ENCODE measurements at places on chromosomes 1 and 21.
A peak's percentile ranks its signal among the peaks of the same experiment; 100 is the strongest.

DNA sequence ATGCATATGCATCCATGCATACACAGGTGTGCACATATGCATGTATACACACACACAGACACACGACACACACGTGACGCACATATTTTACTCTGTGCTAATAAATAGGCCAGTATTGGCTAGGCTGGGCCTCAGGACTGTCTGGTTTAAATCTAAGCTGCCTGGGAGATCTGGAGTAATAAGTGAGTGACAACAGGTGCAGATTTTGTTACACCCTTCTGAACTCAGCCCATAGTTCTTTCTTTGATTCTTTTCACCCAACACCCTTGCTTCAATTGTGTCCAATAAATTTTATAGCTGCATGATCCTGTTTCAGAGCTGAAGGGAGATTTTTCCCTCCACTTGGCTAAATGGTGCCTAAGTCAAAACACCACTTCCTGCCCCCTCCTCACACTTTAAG is 132.8 kb downstream of the FGGY start:
- no peak for DNase-seq

DNA sequence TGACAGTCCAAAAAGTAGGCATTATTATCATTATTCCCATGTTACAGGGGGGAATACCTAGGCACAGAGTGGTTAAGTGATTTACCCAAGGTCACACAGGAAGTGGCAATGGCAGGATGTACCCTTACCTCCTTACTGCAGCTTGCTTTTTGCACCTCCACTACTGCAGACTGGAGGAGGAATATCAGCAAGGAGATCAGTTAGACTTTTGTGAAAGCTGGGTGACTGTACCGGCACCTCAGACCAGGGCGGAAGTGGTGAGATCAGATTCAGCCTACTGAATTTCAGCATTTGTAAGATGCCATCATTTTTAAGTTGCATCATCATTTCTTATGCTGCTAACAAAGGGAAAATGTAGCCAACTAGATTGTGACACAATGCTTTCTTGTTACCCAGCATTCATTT is 4.5 kb downstream of the ADARB1 start:
- DNase-seq: peak; percentile 58

DNA sequence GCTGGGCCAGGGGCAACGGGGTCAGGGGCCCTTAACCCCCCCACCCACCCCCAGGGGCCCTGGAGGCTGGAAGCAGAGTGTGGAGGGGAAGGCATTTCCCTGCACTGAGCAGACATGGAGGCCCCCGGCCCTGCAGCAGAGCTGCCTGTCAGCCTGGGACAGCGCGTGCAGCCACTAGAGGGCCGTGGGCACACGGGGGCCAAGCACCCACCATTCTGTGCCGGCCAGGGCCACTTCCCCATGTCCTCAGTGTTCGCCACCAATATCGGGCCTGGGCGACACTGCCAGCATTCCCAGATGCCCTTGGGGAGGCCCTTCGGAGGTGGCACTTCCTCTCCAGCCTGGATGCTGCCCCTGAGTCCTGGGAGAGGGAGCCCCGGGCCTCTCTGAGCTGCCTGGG is 23.2 kb upstream of the ARHGEF16 start:
- no peak for DNase-seq

GRCh38 chr1:37930246-37931101 is 16.4 kb downstream of the INPP5B start:
- DNase-seq: peak; percentile 25

DNA sequence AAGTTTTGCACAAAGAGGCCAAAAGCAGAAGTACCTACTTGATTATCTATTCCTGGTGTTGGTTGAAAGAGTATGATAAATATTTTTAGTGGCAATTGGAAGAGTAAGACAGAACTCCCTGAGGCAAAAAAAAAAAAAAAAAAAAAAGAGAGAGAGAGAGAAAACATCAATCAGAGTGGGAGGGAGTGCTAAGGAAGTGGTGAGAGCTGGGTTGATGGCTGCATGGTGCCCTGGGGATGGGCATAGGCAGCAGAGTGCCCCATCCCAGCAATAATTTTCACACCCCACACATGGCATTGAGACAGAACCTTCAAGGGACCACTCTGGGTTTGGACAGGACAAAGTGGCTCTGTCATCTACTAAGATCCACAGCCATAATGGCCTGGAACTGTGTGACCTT is 59.4 kb upstream of the FAM20B start:
- DNase-seq: no peak

DNA sequence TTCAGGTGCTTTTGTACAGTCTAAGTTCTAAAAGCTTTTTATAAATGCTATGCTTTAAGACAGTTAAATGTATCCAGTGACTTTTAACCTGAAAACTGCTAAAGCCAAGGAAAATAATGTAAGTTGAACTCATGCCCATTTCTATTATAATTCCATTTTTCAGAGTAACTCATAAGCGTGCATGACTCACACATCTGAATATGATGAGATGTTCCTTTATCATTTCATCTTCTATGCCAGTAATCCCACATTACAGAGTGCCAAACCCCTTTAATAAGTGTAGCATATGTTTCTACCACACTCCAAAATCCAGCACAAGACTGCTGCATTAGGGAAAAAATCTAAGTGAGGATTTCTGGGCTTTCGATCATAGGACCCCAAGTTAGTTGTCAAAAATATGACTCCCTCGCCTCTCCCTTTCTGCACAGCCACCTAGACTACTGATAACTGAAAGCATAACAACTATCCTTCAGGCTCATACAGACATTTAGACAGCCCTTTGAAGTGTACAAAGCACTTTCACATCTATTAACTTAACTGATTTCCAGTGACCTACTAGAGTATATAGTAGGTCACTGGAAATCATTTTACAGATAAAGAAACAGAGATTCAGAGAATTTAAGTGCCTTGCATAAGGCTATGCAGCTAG is 45.3 kb downstream of the JAK1 start:
- no peak for DNase-seq

- DNase-seq: no peak
Measured at GRCh38 chr1:23129846-23130245, 38.8 kb downstream of the LUZP1 start.

GRCh38 chr1:8845104-8846097 is 28.0 kb upstream of the RERE start:
- DNase-seq: no peak

GRCh38 chr1:66925944-66926343 is 1.2 kb downstream of the MIER1 start:
- no peak for DNase-seq

- DNase-seq: no peak
Measured at GRCh38 chr1:244291236-244292201, 160.2 kb downstream of the ADSS2 start.

- DNase-seq: no peak
Measured at GRCh38 chr1:217196616-217197015, 434.3 kb downstream of the GPATCH2 start.

GRCh38 chr1:1966071-1966740 is 37.4 kb downstream of the CFAP74 start:
- no peak for DNase-seq

GRCh38 chr1:183279835-183280234 is 93.8 kb downstream of the LAMC2 start:
- DNase-seq: no peak

DNA sequence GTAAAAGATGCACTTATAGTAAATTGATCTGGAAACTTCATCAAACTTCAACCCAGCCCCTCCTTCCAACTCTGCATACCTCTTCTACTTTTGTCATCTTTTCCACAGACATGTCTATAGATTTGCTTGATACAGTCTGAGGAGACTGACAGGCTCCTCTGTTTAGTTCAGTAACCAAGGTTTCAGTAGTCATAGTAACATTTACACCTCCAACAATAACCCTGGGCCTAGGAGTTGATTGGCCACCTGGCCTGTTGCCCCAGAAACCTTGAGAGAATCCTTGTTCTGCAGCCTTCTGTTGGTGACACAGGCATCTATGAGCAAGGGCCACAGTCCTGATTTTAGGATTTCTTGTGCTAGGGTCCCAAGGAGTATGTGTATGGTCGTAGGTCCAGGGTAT is at the start of gene CFAP141:
Gene CFAP141, minus strand, starts transcription at position 138 of the 400 bp plus-strand sequence. Its CDS starts 26 bp downstream, at position 112.
- DNase-seq: no peak

GRCh38 chr1:156101880-156102279 is 12.6 kb upstream of the LMNA start:
- no peak for DNase-seq

DNA sequence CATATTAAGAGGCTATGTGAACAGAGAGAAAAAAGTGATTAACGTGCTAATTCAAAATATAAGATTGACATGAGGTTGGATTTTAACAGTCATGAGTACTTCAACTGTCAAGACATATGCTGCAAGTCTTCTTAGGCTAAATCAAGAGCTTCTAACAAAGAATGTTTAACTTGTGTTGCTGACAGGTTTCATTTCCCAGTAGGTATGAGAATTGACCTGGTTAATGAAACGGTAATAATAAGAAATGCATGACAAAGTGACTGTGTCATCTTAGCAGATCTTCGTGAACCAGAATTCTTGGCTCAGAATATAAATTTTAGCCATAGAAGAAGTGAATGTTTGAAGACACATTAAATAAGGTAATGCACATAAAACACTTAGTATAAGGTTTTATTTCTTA is 132.6 kb upstream of the PTGFR start:
- DNase-seq: no peak

DNA sequence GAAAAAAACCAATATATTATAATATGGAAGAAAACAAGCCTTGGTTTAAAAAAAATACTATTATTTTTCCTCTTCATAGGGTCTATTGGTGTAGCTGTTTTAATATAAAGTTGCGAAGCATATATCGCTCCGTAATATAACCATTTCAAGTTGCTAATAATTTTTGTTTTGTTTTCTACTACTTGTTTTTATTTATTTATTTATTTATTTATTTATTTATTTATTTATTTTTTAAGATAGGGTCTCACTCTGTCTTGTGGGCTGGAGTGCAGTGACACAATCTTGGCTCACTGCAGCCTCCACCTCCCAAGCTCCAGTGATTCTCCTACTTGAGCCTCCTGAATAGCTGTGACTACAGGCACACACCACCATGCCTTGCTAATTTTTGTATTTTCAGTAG is 46.4 kb downstream of the PRDM2 start:
- no peak for DNase-seq

- no peak for DNase-seq
Measured at GRCh38 chr1:56867491-56867890, 12.9 kb downstream of the C8A start.

GRCh38 chr1:61089338-61089737 is 7.0 kb downstream of the NFIA start:
- no peak for DNase-seq

GRCh38 chr1:155507945-155508344 is 54.7 kb downstream of the ASH1L start:
- DNase-seq: no peak

DNA sequence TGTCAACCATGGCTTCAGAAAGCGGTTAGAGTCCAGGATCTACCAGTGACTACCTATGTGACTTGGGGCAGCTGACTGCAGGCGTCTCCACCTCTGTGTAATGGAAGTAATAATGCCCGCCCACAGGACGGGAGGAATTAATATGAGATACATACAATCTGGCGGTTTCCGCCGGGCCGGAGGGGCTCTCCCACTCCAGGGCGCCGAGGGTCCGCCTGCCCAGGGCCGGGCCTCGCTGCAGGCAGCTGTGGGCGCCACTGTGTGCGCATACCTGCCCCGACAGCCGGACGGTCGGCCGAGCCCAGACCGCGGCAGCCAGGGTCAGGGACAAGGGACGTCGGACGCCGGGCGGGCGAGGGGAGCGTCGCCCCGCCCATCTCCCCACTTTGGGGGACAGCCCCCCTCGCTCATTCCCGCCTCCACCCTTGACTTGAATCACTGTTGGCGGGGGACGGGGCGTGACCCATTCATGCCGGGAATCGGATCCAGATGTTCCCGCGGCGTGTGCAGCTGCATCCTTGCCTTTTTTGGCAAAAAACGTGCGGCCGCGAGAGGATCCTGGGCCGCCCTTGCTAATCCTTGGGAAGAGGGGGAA is 6.0 kb upstream of the SF3A3 start:
- DNase-seq: no peak

GRCh38 chr21:32611471-32611997 is 643 bp downstream of the CFAP298 start:
- DNase-seq: peak; percentile 33

DNA sequence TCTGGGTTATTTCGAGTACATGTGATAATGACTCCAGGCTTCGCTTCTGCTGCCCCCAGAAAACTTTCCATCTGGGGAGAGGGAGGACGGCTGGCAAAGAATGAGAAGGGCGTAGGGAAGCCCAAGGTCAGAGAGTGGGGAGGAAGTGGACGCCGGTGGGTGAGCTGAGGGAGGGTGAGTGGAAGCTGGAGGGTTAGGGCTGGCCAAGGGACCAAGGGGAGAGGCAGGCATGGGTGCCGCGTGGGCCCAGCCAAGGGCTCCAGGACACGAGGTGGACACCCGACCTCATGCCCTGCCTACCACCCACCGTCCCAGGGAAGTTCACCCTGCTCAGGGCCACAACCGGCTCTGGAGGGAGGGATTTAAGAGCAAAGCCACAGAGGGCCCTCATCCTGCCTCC is 75.8 kb downstream of the CASZ1 start:
- DNase-seq: no peak

- DNase-seq: no peak
Measured at GRCh38 chr1:12461754-12462153, 156.3 kb downstream of the DHRS3 start.

DNA sequence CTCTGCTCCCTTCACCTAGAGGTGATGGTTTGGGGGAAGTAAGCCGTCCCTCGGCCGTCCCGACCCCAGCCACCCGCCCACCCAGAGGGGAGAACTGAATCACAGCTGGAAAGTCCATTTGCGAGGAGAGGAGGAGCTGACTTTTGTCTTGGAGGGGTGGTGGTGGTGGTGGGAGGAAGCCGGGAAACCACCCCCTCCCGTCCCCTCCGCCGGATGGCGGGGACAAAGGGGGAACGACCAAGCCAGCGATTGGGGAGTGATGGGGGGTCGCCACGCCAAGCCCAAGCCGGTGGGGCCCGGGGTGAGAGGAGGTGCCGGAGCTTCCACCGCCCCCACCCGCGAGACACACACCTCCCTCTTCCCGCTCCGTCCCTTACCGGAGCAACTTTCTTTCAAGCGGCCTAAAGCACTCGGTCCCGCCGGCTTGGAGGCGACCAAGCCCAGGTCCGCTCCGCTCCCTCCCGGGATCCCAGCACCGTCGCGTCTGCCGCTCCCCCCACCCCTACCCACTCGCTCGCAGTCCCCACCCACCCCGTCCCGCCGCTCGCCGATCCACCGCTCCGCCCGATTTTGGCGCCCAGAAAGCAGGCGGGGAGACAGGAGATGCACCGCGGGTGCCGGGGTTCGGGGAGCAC is 540 bp downstream of the ARHGEF2 start:
- peak; percentile 62 for DNase-seq

- DNase-seq: no peak
Measured at GRCh38 chr1:54967372-54967771, 13.1 kb upstream of the TMEM61 start.

Data from activated T-cell treated with anti-CD3 and anti-CD28 coated beads for 48 hours (primary cell).